MCF 10A (cell line): ENCODE measurements at places on chromosomes 16 and 17.

- DNase-seq: no peak
Observed at GRCh38 chr17:35780950-35781349, 14.5 kb downstream of the MMP28 start.

- no peak for DNase-seq
Observed at GRCh38 chr16:12788758-12789157, 14.9 kb downstream of the CPPED1 start.

DNA sequence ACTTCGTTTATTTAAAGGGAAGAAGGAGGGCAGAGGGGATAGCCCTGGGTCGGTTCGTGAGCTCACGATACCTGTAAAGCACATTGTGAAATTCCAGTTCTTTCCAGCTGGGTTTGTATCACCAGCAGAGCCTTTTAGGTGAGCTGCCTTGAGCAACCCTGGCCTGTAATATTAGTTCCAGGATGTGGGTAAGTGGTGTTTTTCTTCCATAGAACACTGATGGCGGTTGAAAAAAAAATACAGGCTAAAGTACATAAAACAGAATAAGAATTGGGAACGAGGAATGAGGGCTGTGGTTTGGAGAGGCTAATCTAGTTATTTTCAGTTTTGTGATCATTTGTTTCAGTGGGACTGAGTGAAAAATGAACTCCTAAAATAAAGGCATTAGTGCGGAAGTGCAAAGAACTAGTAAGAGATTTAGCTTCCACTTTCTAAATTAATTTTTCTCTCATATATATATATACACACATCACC, 20.6 kb downstream of the HS3ST3B1 start:
- DNase-seq: no peak

DNA sequence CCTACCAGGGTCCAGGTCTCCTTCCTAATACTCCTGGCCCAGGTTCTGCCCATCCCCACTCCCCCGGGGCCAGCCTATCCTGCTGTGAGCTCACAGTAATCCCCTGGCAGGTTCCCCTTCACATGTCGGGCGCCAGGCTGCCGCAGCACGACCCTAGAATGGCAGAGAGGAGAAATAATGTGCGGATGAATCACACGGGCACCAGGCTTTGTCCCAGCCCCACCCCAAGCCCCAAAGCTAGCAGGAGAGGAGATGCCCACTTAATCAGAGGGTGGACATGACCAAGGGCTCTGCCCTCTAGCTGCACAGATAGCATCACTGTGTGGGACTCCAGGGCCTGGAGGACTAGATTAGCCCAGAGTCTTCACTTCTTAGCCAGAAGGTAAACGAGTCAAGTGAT, 39.5 kb downstream of the ST3GAL2 start:
- DNase-seq: no peak

DNA sequence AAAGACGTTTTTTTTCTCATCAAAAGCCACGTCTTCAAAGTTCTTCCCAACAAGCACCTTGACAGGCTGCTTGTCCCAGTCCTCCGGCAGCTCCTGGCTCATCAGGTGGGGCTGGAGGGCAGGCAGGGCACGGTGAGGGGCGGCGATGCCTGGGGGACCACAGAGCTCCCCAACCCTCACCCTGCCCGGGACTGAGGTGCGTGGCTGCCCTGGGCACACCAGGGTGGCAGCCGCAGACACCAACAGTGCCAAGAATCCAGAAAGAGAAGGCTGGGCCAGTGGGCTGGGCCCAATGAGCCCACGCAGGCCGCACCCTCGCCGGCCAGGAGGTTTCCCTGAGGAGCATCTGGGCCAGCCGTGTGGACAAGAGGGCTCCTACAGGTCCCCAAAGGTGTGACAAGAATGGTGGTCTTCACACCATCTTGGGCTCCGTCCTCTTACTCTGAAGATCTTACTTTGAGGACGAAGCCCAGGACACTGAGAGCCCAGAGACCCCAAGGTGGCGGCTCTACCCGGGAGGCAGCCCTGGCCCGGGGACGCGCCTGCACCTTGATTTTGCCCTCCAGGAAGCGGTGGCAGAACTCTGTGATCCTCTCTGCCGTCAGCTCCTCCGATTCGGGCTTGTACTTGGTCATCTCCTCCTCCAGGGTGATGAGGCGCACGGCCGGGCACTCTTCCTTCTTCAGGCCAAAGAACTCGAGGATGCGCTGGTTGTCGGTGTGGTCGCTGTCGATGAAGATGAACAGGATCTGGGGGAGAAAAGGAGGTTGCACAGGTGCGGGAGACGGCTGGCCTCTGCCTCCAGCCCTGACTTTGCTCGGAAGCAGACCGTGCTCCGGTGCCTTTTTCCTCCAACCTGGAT, 11.3 kb upstream of the PPP1R27 start:
- DNase-seq: no peak

- DNase-seq: peak; percentile 71
Observed at GRCh38 chr17:2975469-2975958, 87.9 kb downstream of the OR1D5 start.

DNA sequence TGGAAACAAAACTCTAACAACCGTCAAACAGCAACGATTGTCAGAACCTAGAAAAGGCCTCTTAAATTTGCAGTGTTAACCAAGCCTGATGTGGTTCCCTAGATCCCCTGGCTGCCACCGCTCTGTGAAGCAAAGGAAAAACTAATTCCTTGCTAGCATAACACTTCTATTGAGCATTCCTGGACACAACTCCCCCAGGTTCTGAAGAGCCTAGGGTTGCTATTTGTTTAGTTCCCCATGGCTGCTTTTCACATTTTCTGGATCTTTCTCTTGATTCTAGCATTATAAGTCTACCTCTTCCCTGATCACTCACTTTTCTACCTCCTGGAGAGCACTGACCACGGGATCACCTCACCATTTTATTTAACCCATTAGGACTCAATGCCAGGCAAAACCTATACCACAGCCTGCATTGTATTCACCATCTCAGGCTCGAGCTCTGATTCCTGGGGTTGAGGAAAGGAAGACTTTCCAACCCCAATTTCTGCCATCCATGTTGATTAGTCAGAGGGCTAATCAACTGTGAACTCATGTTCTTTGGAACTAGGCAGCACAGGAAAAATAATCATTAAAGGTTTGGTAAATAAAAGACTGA, 692 bp upstream of the KCNJ16 start:
- DNase-seq: no peak

DNA sequence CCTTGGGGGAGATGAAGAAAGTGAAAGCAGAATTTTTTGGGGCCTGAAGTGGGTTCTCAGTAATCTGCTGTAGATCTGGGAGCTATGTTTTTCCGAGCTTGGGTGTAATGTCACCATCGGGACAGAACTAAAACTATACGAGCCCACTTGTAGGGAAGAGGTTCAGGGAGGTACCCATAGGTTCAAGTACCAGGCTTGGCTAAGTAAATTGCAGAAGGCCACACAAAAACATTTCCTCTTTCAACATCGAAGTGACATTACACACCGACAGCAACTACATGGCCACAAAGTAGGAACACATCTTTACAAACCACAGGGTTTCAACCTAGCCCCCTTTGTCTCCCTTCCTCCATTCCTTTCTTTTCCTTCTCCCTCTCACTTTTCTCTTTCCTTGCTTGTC, 10.2 kb upstream of the ASIC2 start:
- no peak for DNase-seq

DNA sequence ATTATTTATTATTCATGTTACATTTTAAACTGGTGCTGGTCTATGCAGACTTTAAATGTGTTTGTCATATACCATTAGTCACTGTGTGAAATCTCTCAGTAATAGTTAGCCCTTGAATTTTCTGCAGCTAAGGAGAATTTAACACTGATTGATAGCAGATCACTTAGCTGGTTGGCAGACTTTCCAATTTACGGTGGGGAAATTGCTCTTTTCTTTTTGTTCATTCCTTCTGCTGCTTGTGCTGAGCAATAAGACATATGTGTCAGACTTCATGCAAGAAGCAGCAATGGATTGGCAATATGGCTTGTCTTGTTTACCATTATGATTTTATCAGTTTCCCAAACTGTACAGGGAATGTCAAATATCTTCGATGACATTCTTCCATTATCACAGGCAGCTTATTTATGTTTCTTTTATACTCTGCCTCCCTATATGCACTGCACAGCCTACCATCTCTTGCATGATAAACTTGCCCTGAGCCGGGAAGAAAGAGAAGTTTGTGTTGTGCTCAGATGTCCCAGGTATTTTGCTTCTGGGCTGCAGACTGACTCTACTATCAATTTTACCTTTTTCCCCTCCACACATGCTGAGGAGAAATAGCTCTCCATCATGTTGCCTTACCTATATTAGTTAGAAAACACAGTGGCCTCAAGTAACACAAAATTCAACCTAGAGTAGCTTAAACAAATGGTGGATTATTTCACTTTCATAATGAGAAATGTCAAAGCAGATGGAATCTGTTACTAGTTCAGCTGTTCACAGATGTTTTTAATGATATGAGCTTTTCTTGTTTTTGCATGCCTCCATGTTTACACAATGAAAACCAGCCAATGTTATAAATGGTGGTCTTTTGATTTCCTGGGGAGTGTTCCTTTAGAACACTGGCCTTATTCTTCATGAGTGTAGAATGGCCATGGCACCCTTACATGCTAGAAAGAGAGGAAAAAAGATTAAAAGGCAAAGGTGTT, 968.1 kb upstream of the GOT2 start:
- no peak for DNase-seq

DNA sequence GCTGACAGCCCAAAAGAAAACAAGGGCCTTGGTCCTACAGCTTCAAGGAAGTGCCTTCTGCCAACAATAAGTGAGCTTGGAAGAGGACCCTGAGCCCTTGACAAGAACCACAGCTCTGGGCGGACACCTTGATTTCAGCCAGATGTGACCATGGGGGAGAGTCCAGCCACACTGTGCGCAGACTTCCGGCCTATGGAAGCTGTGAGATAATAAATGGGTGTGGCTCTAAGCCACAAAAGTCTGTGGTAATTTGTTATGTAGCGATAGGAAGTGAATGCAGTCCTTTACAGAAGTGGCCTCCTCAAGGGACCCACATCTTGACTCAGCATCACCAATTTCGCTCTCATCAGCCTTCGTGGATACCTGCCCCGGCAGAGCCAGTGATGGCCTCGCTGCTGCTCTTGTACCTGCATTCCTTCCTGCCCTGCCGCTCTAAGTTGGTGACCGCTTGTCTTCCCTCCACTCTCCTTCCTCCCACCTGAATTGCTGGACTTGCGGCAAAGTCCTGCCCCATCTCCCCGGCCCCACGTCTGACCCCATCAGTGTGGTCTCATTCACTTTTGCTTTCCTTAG, 29.3 kb downstream of the PRSS54 start:
- no peak for DNase-seq

GRCh38 chr17:42779304-42779935, 990 bp upstream of the WNK4 start:
- DNase-seq: no peak

DNA sequence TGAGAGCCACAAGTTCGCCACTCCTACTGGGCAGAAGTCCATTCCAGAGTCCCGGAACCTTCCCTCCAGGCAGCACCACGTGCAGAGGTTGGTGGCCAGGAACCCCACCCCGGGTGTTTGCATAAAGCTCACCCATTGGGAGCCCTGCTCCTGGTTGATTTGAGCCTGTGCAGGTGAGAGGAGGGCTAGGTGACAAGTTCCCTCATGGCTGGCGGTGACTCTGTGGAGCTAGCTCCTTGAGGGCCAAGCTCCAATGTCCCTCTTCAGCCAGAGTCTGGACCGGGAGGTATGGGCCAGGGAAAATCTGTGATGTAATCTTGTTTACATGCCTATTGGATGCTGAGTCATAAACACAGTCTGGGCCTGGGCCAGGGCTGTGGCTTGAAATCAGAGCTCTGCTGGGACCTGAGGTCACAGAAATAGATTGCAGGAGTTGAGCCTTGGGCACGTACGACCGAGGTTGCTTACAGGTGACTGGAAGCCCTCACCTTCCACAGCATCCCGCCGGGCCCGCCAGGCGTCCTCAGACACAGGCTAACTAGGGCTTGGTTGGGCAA, 118.9 kb downstream of the AATF start:
- peak; percentile 90 for DNase-seq

GRCh38 chr16:8623634-8624033, 2.1 kb downstream of the METTL22 start:
- DNase-seq: no peak

GRCh38 chr17:57988301-57989250, 522 bp upstream of the VEZF1 start:
- DNase-seq: peak; percentile 63

GRCh38 chr17:79830303-79830702, 8.9 kb downstream of the CBX4 start:
- no peak for DNase-seq

- no peak for DNase-seq
Observed at GRCh38 chr17:50129353-50129727, 620 bp downstream of the SAMD14 start.

DNA sequence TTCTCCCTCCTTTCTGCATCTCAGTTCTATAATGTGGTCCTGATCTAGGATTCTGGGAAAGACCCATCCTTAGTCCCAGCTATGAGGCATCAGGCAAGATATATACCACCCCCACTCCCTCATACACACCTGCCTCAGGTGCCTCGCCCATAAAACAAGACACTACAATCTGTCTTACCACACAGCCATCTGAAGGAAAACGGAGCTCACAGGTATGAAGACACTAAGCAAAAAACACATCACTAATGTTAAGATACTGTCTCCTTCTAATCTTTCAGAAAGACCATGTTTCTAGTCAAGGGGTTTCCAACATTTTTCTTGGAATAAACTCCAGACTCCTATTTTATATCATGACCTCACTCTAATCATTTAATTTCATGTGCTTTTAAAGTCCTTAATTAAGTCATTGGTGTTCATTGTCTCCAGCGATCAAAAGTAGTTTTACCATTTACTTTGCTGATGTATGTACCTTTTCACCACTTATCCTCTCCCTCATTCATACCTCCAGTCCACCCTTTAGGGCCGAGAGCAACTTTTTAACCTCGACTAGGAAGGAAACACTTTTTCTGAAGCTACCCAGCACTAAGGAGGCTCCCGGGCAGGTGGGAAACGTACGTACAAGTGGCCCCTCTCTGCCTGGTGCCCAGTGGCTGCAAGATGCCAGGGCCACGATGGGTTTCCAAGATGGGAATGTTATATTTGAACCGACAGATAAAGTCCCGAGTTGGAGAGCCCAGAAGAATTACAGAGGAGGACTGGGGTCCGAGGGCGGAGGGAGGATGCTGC, 979 bp downstream of the MAP3K14 start:
- DNase-seq: peak; percentile 38

DNA sequence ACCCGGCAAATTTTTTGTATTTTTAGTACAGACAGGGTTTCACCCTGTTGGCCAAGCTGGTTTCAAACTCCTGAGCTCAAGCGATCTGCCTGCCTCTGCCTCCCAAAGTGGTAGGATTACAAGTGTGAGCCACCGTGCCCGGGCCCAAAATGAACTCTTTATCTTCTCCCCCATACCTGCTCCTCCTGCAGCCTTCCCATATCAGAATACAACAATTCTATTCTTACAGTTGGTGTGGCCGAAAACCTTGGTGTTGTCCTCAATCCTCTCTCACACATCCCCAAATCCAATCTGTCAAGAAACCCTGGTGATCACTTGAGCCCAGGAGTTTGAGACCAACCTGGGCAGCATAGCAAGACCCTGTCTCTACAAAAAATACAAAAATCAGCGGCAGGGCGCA, 19.5 kb upstream of the SPN start:
- DNase-seq: no peak

GRCh38 chr16:50941681-50942080, 199.8 kb downstream of the CYLD start:
- no peak for DNase-seq
